K562 (cell line): ENCODE measurements at places on chromosomes 2 and 18.

DNA sequence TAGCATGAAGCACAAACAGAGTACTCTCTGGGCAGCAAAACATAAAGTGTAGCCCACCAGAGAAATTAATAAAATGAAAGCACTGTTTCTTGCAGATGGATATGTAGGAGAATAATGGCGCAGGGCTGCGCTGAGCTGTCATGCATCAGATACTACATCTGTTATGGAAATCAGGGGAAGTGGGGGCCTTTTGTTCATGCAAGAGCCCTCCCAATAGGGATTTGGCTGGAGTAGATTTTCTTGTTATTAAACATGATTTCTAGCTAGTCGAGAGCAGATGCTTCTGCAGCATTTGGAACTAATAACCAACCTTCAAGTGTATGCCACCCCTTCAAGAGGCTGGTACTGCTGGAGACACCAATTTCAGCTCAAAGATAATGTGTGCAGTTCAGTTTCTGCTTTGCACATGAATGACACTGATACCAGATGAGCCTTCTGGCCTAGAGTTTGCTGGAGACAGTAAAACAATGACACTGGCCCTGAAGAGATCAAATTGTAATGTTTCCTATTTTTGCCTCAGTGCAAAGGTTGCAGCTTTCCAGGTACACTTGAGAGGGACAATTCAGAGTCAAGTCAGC, 58.0 kb downstream of the RND3 start:
- no peak for DNase-seq

DNA sequence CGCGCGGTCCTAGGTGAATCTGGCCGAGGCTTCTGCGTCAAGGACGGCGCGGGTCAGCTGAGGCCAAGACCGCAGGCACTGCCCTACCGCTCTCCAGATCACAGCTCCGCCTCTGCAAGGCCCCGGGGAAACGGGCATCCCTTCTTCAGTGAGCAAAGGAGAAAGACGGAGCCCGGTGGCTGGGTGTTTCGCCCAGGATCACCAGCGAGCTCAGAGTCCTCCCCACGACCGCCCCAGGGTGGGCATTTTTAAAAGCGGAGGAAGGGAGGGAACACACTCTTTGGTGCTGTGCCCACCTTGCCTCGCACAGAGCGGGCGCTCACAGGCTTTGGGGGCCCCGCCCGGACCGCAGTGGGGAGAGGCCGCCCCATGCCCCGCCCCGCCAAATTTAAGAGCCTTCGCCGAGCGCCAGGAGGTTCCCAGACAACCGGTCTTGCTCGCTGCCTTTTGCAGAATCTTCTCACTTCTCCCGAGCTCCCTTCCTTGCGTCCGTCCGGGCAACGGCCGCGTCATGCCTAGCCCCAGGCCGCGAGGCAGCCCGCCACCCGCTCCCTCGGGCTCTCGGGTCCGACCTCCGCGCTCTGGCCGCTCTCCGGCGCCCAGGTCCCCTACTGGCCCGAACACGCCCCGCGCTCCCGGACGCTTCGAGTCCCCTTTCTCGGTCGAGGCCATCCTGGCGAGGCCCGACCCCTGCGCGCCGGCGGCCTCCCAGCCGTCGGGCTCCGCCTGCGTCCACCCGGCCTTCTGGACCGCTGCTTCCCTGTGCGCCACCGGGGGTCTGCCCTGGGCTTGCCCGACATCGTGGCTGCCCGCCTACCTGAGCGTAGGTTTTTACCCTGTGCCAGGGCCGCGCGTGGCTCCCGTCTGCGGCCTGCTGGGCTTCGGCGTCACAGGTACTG, at the start of gene NOTO:
Gene NOTO, plus strand, starts transcription at position 419 of the 899 bp plus-strand sequence. Its CDS starts 93 bp downstream, at position 512.
- no peak for DNase-seq

GRCh38 chr2:216904554-216904953, 44.7 kb upstream of the TNP1 start:
- no peak for DNase-seq

DNA sequence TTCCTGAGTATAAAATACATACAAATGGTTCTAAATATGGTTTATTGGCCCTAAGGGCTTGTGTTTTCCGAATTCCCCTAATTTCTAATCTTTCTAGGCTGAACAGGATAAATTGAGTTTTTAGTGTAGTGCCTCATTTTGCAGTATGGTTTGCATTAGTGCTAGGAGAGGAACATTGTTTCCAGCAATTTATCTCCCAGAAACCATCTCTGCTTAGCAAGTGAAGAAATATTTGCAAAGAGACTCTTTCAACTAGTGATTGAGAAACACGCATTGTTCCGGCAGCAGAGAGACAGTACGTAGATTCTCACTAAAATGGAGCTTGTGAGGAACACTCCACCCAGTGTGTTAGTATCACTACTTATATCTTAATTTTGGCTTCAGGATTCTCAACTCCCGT, 177.8 kb upstream of the EPAS1 start:
- no peak for DNase-seq

DNA sequence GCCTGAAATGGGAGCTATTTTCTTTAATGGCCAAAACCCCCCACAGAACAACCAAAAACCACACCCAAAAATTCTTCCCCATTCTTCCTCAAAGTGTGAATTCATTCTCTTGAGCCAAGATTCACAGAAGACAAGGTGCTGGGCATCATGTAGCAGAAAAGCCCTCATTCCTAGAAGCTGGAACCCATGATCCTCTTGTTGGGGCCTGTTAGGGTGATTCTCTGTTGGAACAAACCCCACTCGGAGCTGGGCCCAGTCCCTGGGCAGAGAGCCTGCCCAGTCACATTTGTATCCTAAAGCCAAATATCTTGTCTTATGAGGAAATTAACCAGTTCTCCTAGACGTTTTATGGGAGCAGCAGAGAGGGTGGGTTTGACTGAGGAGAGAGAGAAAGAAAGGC, 22.8 kb upstream of the VPS4B start:
- DNase-seq = no peak

GRCh38 chr2:46647766-46648742, 168.7 kb downstream of the TMEM247 start:
- no peak for DNase-seq

GRCh38 chr2:229202646-229203045, 68.4 kb downstream of the PID1 start:
- no peak for DNase-seq

- DNase-seq = no peak
These were observed 415.2 kb upstream of the TCF4 start for GRCh38 chr18:56003009-56003719.

DNA sequence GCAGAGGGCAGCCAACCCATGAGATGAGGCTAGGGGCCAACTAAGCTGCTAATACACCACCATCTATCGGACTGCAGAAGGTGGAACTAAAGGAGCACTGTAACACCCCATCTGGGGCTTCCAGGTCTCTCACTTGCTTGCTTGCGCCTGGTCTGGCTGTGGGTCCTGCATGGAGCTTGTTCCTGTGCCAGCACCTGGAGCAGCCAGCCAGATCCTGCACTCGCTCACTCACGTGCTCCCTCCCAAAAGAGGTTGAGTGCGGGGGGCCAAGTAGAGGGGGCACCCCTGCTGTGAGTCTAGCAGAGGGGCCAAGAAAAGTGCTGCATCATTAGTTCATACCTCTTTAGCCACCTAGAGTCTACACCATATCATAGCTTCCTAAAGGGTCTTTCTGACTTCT, 250.9 kb downstream of the LRRTM4 start:
- no peak for DNase-seq
